Activated CD8-positive, alpha-beta memory T cell treated with anti-CD3 and anti-CD28 coated beads for 48 hours (primary cell): ENCODE measurements at places on chromosomes 16 and 17.

DNA sequence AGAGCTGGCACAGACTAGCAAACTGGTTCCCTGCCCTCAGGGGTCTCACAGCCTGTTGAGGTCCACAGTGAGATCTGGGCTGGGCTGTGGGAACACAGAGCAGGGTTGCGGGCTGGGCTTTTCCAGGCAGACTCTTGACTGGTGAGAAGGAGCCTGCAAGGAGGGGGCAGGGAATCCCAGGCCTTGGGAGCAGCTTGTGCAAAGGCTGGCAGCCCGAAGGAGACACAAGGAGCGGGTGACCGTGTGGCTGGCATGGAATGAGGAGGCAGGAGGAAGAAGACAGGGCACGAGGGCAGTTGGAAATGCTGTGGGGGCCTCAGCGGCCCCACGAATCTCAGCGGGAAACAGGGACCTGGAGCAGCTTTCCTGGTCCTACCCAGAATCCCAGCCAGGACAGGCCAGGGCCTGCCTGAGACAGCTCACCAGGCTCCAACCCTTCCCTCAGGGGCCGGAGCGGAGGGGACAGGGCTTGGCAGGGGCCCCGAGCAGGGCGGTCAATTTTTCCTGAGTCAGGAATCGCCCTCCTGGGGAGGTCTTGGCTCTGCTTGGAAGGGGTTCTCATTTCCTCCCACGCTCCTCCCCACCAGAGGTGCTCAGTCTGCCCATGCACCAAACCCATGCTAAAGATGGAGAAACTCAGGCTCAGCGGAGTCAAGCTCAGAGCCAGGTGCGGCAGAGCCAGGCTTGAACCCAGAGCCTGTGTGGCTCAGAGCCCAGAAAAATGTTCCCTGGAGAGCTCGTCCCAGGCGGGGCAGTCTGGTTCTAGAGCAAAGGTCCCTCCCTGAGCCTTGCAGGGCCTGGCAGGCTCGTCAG, 9.2 kb upstream of the SNN start:
- no peak for DNase-seq

DNA sequence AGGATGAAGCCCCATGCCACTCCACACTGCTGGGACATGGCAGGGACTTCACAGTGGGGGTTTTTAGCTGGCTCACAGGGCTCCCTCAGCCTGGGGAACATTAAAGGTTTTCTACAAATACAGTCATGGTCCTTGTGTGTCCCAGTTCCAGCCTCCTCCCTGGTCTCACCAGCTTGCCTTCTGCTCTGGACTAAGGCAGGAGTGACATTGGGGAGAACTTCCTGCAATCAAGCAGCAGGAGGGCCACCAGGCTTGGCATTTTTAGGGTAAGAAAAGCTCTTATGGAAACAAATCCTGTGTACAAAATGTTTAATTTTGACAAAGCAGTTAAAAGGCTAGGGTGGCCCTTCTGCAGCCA, 1.9 kb downstream of the PARD6A start:
- DNase-seq: no peak

GRCh38 chr16:55439101-55439690, 39.8 kb upstream of the MMP2 start:
- DNase-seq: no peak

DNA sequence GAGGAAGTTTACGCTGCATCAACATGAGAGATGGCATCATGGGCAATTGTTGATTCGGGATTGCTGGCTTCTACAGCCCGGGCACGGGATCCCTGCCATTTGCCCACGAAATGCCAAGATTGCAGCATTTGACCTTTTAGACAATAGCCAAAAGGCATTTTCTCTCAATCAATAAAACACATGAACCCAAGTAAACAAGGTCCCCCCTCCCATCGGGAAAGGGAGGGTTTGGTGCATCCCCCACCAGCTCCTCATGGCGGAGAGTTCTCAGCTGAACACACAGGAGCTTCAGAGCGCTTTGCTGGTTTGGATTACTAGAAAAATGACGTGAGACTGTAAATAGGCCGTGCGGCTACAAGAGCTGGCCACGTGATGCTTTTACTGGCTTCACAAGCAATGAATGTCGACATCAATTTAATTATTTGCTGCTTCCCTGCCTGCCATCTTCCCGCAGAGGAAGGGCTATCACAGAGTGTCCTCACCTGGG, 147.6 kb downstream of the C16orf95 start:
- DNase-seq: no peak

GRCh38 chr17:42879596-42879985, 21.0 kb upstream of the G6PC1 start:
- no peak for DNase-seq

DNA sequence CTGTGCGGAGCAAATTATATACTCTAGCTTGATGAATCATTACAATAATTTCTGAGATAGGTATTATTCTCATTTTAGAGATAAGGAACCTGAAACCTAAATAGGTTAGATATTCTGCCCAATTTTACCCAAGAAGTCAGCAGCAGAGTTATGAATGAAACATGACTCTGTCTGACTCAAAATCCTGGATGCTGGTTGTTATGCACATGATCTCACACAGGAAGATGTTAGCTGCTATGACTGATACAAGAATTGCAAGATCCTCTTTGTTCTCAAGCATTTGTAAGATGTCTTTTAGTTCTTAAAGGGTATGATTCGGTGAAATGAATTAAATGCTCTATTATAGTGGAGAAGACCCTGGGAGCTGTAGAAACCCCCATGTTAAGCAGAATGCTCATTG, 447.8 kb downstream of the KIF2B start:
- DNase-seq: no peak

GRCh38 chr17:8255499-8255898, 6.4 kb downstream of the PFAS start:
- DNase-seq: no peak

DNA sequence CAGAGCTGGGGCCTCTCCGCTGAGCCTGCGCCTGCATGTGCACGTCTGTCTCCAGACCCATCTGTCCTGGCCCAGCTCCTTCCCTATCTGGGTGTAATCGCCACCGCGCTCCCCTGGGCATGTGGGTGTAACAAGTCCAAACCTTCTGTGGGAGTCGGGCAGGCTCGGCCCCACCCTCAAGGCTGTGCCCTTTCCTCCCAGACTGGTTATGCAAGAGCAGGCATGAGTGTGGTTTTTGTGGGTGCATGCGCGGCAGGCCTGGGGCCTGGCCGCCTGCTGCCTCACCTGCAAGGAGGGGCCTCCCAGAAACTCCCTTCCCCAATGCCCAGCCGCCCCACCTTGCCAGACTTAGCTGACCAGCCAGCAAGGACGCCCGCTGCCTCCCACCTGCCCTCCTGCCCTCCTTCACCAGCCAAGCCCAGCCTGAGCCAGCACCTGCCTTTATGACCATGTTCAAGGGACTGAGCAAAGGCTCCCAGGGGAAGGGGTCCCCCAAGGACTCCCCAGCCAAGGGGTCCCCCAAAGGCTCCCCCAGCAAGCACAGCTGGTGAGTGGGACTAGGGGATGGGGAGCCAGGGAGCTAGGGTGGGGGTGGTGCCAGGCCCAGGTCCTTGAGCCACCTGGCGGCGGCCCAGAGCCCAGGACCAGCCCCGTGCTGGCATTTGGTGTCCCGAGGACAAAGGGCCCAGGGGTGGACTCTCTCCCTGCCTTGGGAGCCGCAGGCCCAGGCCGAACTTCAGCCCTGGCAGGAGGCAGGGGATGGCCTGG, at the start of gene EVPLL:
Gene EVPLL, plus strand, starts transcription at position 342 of the 768 bp plus-strand sequence. CDS start 3,160 bp downstream, outside the sequence.
- no peak for DNase-seq

DNA sequence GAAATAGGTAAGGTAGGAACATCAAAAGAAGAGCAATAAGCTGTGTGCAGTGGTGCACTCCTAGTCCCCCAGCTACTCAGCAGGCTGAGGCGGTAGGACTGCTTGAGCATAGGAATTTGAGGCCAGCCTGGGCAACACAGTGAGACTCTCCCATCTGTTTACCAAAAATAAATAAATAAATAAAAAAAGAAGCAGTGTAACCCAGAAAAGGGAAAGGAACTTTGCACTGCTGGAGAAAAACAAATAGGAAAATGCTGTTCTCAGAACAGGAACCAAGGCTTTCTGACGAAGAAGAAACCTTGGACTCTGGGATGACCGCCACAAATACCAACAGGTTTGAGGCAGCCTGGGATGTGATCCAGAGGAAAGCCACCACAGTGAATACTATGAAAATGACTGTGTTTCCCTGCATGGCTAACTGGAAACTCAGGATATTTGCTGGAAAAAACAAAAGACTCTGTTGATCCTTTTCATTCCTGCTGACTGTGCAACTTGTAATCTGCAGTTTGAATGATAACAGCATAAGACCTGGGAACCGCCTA, 41.2 kb downstream of the TTC19 start:
- DNase-seq: no peak

DNA sequence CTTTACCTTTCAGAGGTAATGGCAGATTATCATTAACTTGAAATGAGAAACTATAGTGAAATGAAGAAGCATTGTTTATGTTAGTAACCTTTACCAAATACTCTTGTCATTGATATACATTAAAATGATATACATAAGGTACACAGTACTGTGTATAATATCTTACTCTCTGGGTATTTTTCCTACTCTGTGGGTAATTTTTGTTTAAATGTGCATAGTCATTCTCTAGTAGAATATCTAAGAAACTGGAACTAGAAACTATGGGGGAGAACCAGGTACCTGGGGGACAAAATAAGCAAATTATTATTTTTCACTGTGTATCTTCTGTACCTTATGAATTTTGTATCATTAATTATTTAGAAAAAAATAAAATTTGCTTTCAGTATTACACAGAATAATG, 20.6 kb upstream of the PHAF1 start:
- DNase-seq: no peak

DNA sequence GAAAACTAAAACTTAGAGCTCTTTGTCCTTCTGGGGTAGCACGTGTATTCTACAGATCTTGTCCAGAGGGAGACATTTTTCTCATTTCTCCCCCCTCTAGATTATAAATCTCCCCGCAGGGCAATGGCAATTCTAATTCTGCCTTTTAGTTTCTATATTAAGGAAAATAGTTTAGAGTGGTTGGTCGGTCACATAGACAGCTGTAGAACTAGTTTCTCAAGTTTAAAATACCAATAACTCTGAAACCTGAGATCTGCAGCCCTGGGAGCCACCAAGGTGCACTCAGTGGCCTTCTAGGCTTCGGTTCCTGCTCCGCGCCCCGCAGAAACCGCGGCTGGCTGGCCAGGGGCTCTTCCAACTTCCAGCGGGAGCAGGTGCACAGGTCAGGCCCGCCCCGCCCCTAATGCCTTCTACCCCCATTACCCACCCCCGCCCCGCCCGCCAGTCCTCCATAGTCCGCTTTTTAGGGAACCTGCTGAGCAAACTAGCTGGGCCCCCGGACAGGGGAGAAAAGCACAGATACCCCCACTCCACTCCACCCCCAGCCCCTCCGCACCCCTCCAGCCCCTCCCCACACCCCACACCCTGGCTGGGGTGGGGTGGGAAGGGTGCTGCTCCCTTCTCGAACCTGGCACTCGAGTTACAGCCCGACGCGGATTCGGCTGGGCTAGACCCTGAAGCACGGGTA, 431 bp downstream of the SLFN11 start:
- DNase-seq: no peak

DNA sequence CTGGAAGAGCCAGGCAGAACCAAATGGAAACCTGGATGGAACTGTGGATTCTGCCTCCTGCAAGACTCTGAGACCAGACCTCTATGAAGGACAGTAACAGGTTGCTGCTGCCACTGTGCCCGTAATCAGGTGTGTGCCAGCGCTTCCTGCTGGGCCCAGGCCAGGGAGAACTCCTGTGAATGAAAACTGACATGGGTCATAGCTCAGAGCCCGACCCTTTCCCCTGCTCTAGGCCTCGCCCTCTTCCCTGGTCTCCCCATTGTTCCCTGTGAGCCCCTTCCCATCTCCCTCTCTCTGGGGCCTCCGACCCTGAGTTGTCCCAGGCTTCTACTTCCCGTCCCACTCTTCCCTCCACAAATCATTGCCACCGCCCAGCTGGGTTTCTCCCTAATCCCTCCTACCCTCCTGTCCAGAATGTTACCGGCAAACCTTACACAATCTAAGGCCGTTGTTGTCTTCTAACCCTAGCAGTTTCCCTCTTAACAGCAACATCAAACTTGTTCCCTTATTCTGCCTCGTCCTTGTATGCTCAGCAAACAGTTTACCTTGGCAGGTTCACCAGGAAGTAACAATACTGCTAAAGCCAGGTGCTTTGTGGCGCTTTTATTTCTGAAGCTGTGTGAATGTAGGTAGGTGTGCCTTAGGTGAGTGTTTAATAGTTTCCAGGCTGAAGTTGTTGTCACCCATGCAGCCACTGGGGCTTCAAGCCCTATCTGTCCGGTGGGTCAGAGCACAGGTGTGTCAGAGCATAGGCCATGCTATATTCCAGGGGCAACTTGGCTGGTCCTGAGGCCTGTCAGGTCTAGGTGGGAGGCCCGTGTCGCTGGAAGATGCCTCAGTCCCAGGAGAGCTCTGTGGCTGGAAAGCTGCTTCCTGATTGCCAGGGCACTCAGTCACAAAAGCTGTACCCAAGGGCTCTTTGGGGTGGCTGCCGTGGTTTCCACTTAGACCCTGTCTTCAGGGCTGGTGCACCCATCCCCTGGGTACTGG, 32.0 kb downstream of the SMPD3 start:
- DNase-seq: no peak

DNA sequence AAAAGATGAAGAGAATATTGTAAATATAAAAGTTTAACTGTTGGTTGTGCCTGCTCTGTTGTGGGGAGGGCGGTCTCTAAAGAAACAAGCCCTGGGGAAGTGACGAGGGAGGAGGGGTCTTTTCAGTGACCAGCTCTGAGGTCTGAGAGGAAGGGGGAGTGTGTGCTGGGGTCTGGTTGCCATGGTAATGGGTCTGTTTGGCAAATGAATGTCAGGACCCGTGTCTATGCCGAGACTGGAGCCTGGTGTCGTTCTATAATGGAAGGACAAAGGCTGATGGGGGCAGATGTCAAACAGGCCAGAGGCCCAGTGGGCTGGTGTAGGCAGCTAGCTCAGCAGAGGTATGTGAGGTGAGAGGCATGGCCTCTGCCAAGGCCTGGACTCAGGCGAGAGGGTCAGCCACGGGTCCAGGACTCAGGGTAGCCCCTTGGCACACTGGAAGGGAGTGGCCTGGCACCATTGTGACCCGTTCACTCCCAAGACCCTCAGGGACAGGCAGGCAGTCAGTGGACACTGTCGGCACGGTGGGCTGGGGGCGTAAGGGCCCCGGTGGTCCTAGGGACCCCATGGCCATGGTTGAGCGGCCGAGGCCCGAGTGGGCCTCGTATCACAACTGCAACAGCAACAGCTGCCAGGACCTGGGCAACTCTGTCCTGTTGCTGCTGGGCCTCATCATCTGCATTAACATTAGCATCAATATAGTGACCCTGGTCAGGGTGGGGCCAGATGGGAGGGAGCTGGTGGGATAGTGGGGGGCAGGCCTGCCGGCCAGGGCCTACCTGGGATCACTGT, at the start of gene SPEM1:
Gene SPEM1, plus strand, starts transcription at position 506 of the 792 bp plus-strand sequence. Its CDS starts 61 bp downstream, at position 567.
- DNase-seq: no peak

DNA sequence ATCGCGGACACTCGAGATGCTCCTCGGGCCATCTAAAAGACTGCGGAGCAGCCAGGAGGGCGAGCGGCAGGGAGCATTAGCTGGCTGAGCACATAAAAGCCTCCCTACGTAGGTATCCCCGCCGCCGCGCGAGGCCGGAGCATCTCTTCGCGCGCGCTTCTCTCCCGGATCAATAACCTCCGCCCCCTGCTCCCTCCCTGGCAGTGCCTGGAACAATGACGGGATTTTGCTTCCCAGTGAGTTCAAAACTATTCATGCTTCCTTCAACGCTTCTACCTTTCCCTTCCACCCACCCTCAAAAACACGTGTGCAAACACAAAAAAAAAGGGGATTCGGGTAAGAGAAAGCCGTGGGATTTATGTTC, 984 bp downstream of the CENPV start:
- DNase-seq: no peak
